ENCODE measurements at places on chromosomes 7 and 10.

DNA sequence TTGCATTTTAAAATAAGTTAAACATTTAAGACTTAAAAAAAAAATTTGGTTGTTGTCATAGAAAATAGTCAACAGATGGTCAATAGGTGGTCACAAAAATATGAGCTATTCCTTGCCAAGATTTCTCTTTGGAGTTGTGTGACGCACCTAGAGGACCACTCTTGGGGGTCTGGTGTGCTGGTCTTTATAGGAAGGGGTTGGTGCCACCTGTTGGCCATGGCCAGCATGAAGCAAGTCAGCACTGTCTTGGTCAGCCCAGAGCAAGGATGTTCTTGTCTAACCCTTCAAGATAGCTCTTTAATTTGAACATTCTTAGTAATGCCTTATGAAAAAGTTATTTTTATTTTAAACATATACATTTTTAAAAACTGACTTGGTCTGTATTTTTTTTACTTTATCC, 267.9 kb upstream of the CNTNAP2 start:
- peak; percentile 31 for DNase-seq

GRCh38 chr7:45401851-45402250, 172.3 kb upstream of the ADCY1 start:
- DNase-seq, result no peak

DNA sequence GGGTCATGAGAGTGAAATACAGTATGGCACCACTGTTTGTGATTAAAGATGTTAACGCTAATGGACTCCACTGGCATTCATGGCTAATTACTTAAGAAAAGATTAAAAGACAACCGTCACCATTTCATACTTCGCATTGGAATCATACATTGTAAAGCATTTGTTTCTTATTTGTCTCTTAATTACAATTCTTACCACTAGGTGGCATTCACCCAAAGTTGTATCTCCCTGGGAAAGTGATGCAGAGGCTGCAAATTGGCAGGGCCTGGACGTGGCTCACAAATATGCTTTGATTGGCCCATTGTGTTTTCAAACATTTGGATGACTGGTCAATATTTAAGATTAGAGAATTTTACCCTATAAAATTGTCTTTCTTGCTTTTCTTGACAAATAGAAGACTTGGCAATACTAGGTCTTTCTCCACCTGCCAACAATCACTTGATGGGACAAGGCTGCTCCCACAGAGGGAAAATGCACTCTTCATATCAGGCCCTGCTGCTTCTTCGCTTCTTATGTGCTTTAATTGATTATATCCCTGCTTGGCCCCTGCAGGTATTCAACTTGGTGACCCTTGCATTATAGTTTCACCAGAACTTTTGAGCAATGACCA, 72.1 kb upstream of the STARD3NL start:
- peak; percentile 85 for DNase-seq

GRCh38 chr7:134639683-134640279, 6.9 kb upstream of the BPGM start:
- DNase-seq, result peak; percentile 90

- DNase-seq, result no peak
These were observed 29.8 kb downstream of the ITPRIP start for GRCh38 chr10:104308439-104308903.

- DNase-seq, result peak; percentile 82
These were observed 208.6 kb upstream of the CCDC6 start for GRCh38 chr10:60114765-60115586.

DNA sequence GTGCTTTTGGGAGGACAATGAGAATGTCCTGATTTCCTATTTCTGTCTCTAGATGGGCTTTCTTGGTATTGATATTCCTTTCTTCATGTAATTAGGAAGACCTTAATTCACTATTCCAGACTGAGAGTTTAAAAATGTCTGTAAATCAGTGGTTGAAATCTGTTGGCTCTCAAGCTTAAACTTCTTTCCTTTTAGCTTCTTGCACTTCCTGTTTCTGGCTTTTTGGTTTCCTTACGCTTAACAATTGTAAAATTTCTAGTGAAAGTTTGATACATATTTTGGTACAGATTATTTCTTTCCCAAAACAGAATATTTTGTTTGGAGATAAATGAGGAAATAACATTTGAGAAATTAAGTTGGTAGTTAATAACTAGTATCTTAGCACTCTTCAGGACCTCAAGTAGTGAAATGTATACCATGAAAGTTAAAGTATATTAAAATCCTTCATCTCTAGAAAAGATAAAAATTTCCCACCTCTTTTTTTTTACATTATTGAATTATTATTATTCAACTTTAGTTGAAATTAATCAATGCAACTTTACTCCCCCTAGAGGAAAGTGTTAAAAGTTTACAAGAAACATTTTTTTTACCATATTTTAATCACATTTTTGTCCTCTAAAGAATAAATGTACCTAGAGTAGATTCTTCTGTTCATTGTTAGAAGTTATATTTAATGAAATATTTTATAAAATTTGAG, 137.2 kb downstream of the PHTF2 start:
- DNase-seq, result peak; percentile 52

GRCh38 chr10:47401210-47401609, 17.1 kb upstream of the ZNF488 start:
- no peak for DNase-seq

- DNase-seq, result no peak
These were observed 183.1 kb upstream of the PDE1C start for GRCh38 chr7:32253299-32253698.

DNA sequence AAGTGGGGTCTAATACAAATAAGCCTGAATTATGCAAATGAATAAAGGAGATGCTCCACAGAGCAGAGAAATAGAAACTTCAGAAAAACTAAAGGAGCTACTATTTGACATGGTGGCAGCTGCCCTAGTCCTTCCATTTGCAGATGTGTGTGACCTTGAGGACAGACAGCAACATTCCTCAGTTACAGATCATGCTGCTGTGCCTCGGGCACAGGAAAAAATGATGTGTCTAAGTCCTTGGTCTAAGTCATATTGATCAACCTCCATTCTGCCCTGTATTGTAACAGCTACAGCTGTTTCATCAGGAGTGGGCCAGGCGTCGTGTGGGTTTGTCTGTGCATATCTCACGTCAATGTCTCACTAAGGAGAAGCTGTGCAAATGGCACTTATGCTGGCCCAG, 710.4 kb downstream of the TNS3 start:
- no peak for DNase-seq

GRCh38 chr7:150759479-150759878, 22.3 kb downstream of the GIMAP5 start:
- no peak for DNase-seq

DNA sequence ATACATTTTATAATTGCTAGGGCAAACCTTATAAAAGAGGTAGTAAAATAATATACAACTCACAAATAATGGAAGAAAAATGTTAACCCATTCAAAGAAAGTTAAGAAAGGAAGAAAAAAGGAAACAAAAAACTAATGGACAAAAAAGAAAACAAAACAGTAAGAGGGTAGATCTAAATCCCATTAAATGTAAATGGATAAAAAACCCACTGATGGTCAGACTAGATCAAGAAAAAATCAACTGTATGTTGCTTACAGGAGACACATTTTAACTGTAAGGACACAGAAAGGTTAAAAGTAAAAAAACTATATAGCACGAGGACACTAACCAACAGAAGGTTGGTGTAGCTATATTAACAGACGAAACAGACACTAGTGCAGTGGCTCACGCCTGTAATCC, 18.0 kb downstream of the FOXL3 start:
- DNase-seq, result no peak

- DNase-seq, result no peak
These were observed 332.3 kb downstream of the ADK start for GRCh38 chr10:74483356-74483755.

DNA sequence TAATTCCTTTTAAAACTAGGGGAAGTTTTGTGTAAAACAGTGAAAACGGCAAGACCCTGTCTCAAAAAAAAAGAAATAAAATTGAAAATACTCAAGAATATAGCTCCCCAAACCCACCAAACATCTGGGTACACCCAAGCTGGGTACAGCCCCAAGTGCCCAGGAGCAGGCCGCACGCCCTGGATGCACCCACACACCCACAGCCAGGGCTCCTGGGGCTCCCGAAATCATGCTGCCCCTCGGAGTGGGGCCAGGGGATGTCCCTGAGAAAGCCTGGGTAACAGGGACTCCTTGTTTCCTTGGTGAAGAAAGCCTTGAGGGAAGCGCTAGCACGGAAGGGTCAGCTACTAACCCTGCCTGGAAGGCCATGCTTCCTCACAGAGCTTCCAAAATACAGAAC, 10.1 kb downstream of the BNIP3 start:
- DNase-seq, result no peak

DNA sequence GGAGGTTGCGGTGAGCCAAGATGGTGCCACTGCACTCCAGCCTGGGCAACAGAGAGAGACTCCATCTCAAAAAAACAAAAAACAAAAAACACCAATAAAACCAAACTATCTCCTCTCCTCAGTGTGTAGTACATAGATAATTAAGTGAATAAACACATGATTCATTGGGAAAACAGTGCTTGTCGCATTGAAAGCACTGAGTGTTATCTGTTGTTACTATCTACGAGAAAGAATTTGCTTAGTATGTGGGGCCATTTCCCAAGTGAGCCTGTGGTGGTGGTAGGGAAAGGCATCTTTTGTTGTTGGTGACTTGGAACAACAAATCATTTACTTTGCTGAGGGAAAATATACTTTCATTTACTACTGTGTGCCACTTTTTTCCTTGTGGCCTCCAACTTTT, 42.6 kb downstream of the RSBN1L start:
- DNase-seq, result no peak

GRCh38 chr10:101724446-101724845, 29.5 kb upstream of the FBXW4 start:
- DNase-seq, result no peak

GRCh38 chr10:76778914-76779795, 858.5 kb downstream of the KCNMA1 start:
- DNase-seq, result no peak

GRCh38 chr7:142391191-142391992, 133.5 kb upstream of the PRSS58 start:
- DNase-seq, result peak; percentile 79

GRCh38 chr10:15222511-15222910, 54.0 kb upstream of the NMT2 start:
- no peak for DNase-seq

- no peak for DNase-seq
These were observed 44.6 kb upstream of the CYCS start for GRCh38 chr7:25169683-25170082.

DNA sequence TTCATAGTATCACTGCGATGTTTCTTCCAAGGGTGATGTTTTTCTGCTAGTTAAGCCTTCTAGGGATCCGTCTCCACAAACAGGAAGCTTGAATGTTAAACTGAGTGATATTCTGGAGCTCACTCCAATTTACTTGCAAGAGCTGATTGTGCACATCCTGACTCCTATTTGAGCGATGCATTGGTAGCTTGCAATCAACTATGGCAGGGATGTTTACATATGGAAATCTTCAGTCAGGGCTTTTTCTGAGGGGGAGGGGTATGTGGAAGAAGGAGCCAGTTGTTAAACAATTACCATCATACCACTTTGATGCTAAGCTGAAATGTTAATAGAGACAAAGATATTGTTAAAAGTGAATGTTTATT, 43.2 kb upstream of the NXPH1 start:
- no peak for DNase-seq

GRCh38 chr7:92769394-92769699, 67.0 kb downstream of the CDK6 start:
- no peak for DNase-seq

GRCh38 chr7:141053626-141054025, 20.2 kb upstream of the TMEM178B start:
- DNase-seq, result peak; percentile 27

DNA sequence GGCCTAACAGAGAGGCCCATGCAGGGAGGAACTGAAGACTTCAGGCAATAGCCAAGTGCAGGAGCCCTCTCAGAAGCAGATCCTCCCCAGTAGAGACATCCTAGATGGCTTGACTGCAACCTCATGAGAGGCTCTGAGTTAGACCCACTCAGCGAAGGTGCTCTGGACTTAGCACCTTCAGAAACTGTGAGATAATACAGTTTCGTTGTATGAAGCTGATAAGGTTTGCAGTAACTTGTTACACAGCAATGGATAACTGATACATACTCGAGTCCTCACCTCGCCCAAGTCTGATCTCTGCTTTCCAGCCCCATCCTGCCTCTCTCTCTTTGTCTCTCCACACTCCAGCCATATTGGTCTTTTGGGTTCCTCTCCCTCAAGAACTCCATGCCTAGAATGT, 136.4 kb upstream of the EEPD1 start:
- DNase-seq, result no peak

GRCh38 chr10:43862756-43863155, 214.1 kb upstream of the ZNF32 start:
- no peak for DNase-seq

GRCh38 chr7:79782906-79783305, 329.4 kb upstream of the MAGI2 start:
- DNase-seq, result no peak

DNA sequence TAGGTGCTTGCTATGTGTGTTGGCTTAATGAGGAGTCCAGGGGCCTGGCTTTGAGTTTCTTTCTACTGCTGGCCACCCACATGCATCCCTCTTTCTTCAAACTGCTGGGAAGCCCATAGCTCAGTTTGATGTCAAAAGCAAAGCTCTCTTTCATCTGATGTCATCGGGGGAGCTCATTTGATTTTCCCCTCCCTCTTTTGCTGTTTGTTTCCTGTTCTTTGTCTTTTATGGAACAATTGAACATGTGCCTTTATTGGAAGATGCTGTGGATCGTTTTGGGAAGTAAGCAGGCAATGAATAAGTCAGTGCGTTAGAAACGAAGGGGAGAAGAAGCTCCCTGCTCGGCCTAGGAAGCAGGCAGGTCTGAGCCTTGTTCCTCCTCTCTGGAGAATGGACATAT, 140.7 kb downstream of the GRK5 start:
- no peak for DNase-seq

GRCh38 chr7:74476626-74477025, 22.9 kb downstream of the GTF2IRD1 start:
- DNase-seq, result no peak

- DNase-seq, result no peak
These were observed 91.2 kb upstream of the OIT3 start for GRCh38 chr10:72802332-72802731.

GRCh38 chr10:68202960-68203353, 29.0 kb downstream of the ATOH7 start:
- peak; percentile 45 for DNase-seq

GRCh38 chr7:43038254-43038653, 74.2 kb upstream of the HECW1 start:
- no peak for DNase-seq

DNA sequence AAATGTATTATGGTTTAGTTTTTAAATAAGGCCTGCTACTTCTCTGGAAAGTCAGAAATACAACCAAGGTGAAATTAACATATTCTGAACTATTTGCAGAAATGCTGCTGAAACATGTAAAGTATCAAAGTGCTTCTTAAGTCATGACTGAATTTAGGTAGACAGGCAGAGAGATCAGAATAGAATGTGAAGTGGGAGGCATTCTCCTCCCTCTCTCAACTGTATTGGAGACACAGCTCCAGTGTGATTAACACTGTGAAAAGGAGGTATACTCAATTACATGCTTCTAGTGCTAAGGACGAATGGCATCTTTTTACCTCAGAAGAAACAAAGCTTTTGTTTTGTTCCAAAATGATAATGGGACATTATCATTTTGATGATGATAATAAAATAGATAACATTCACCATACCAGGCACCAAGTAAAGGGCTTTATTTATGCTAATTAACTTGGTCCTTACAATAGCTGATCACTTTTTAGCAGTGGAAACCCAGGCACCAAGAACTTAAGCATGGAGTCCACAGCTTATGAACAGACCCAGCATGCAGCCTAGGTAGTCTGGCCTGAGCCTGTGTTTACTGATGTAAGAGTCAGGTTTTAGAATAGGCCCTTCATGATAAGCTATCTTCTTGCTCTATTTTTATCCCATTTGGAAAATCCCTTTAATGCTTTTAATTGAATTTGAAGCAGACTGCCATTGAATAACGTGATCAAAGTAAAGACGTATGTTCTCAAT, 26.0 kb downstream of the PPP1R9A start:
- no peak for DNase-seq
